Thoracic aorta (tissue), 2 donors: ENCODE measurements at places on chromosomes 7 and 10.

GRCh38 chr7:149624419-149625339 is 127.1 kb upstream of the ZNF746 start:
- DNase-seq, result peak; percentile 77

DNA sequence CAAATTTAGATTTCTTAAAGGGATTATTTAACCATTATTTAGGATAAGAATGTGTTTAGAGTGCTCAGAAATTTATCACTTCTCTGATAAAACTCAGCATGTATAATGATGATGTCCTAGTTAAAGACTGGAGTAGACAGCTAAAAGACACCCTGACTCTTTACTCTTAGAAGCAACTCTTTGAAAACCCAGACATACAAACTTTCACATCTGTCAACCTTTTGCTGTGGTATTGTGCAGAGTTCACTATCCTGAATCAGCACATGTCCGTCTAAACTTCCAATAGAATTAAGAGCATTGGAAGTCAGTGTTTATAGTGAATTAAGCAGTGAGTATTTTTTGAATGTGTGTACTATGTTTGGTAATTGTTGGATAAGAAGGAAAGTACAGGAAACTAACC is 24.9 kb downstream of the ZNRF2 start:
- no peak for DNase-seq

DNA sequence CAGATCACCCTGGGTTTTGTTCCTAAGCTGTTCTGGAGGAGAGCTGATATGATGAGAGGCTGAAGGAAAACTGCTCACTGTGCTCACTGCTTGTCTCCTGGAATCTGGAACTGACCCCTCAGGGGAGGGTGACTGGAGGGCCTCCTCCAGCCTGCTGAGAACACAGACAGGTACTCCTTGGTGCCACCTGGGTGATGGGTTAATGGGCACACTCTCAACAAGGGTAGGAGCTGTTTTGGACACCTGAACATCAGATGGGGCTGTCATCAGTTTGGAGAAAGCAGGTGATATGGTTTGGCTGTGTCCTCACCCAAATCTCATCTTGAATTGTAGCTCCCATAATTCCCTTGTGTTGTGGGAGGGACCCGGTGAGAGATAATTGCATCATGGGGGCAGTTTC is 58.1 kb upstream of the SORCS3 start:
- DNase-seq, result no peak

- no peak for DNase-seq
These were observed 237.7 kb downstream of the FANK1 start for GRCh38 chr10:126133906-126134656.

- no peak for DNase-seq
These were observed 92.6 kb upstream of the HECTD2 start for GRCh38 chr10:91317541-91317940.

DNA sequence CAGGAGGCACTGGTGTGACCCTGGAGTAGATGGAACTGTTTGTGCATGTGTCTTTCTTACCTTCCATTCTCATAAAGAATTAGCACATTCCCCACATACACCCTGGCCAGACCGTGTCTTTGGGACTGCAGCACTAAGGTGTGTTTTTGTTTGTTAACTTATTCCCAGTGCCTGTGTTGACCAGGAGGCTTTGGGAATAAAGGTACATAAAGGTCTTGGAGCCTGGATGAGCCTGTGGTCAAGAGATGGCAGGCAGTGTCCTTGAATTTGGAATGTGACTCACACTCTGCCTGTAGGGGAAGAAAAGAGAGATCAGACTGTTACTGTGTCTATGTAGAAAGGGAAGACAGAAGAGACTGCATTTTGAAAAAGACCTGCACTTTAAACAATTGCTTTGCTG is 137.6 kb downstream of the LYZL1 start:
- DNase-seq, result no peak

DNA sequence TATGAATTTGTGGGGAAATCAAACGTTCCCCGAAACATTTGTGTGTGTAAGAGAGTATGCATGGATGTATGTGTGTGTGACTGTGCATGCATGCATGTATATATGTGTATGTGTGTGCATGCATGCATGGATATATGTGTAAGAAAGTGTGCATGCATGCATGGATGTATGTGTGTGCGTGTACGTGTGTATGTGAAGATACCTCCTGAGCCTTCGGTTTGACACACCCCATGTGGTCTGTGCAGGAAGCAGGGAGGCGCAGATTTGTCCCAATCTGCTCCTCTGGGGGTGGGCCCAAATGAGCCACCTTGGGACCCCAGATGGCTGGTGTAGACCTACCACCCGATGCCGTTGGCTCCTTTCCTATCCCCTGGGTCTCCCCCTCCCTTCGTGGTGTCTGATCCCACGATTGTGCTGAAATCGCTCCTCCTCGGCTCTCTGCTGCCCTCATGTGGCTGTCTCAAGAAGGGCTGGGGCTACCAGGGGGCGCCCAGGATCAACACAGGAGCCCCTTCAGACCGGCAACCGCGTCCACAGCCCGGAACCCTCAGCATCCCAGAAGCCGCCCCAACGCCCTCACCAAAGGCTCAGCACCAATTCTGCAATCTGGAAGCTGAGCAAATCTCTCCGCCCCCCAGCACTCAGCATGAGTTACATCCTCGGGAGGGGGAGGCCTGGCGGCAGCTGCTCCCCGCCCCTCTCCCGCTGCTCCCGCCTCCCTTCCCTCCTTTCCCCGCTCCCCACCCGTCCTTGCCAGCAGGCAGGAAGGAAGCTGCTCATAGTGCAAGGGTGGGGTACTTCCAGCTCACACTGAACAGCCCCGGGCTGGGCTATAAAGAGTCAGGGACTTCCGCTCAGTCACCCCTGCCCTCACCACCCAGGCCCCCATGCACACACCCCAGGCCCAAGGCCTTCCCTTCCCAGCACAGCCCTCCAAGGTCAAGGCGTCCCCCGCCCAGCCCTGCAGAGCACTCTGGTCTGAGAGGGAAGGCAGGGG is 2.3 kb upstream of the NOS3 start:
- no peak for DNase-seq

GRCh38 chr7:919924-920341 is 34.5 kb downstream of the ADAP1 start:
- no peak for DNase-seq

DNA sequence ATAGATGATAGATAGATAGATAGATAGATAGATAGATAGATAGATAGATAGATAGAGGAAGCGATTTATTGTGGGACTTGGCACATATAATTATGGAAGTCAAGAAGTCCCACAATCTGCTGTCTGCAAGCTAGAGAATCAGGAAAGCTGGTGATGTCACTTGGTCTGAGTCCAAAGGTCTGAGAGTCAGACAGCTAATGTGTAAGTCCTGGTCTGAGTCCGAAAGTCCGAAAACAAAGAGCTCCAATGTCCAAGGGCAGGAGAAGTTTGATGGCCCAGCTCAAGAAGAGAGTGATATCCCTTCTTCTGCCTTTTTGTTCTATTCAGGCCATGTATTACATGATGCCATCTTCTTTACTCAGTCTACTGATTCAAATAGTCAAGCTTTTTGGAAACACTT is 53.8 kb upstream of the TCF7L2 start:
- DNase-seq, result no peak

GRCh38 chr7:145698526-145699262 is 417.9 kb upstream of the CNTNAP2 start:
- no peak for DNase-seq

GRCh38 chr10:5882961-5883360 is 6.7 kb downstream of the ANKRD16 start:
- no peak for DNase-seq

DNA sequence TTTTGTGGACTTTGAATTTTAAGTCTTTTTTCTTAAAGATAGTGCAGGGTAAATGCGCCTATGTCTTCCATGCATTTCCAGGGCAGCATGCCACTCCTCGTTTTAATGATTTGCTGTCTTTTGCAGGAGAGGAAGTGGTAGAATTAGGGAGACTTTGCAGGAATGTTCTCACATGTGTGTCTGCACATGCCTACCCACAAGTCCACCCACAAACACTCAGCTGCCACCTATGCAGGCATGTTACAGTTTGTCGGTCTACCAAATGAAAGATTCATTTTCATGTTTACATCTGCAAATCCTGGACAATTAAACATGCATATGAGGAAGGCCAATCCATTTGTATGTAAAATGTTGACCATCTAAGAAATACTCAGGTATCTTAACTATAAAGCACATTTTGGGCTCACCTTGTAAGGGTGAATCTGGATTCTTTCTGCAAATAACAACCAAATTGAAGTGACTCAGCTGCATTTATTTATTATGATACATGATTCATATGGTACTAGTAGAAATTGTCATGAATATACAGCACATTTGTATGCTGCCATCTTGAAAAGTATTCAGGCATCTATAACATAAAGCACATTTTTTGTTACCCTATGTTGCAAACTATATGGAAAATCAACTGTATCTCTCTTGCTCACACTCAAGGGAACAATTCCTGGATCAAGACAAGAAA is 4.7 kb upstream of the TEX36 start:
- DNase-seq, result no peak

GRCh38 chr10:30160271-30160982 is 101.0 kb upstream of the JCAD start:
- no peak for DNase-seq

DNA sequence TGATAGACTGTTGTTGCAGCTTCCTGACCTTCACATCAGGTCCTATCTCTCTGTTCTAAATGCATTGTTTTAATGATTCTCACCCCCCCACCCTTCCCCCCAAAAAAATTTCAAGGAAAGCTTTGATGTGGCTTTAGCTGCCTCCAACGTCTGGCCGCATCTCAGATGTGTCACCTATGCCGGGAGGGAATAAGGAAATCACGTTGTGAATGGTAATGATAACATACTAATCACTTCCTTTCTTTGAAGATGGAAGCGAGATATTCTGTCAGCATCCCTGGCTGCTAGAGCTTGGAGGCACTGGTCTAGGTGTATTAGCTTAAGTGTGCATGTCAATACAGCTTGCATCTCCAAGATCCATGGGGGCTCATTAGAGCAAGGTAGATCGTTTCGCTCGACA is 89.6 kb downstream of the VTI1A start:
- no peak for DNase-seq

DNA sequence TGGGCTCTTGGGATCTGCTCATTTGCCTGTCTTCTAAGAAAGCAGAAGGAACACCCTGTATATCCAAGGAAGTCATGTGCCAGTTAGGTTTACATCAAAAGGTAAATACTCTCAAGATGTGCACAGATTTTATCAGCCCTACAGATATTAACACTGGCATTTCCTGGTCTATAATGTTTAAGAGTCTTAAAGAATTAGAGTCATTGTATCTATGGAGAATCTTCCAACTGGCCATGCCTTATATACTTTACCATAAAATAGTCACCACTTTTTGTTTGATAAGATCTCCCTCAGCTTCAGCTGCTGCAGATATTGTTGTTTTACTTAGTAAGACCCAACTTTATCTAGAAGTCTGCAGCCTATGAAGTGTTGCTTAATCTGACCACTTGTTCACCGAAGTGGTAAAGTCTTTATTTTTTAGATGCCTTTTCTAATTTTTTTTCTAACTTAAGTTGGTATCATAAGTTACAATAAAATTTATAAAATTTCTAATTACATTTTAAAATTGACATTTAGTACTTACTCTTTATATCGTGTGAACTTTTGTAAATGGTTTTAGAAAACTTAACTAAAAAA is 58.5 kb downstream of the CPED1 start:
- no peak for DNase-seq

- DNase-seq, result no peak
These were observed 256.9 kb upstream of the TPK1 start for GRCh38 chr7:145092766-145093165.

DNA sequence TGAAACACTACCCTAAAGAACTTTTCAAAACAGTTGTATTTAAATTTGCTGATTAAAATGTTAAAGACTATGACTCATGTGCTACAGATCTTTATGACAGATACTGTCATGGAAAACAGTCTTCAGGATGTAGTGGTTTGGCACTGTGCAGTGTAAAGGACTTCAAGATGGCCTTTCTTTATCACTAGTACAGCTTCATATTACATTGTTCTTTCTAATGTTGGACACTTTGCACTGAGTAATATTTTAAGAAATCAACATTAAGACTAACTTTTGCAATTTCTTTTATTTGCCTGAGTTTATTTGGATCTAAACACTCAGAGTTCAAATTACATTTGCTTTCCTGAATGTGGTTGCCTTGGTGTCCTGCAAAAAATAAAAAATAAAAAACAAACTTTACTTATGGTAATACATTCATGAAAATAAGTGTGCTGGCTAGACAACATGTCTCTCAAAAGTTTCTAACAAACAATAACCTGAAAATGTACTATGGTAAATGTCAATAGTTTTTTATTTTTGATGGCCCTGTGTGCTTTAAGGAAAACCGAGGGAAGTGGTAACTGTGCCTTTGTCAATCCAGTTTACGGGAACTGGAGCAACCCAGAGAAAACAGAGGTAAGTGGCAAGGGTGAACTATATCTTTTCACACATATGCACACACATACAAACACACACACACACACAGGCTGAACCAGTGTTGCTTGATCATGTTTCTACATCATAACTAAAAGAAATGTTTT is 85.9 kb upstream of the PLXDC2 start:
- no peak for DNase-seq

DNA sequence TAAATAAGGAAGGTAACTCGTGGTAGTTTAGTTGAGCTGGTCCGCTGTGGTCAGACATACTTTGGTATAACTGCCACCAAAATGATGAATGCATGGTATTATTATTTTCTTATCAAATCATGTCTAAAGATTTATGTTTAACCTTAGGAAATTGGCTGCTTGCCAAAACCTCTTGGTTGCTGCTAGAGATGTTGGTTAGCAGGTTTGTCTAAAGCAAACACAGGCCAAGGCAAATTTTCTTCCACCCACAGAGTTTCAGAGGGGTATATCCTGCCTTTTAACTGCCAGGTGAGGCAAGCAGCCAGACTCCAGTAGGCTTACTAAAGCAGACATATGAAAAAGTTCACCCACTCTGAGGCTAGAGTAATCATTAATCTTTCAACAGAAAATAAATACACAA is 101.4 kb downstream of the SEMA3E start:
- DNase-seq, result no peak

DNA sequence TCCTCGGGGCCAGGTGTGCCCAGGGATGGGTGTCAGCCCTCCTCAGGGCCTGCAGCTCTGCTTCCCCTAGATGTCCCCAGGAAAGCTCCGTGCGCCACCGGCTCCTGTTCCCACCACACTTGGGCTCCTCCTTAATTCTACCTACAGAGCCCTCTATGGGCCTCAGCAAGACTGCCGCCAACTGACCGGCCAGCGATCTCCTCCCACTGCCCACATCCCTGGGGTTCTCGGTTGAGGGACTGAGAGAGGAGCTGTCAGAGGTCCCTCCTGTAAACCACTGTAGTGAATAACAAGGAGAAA is 5.3 kb upstream of the LDB3 start:
- DNase-seq, result no peak

DNA sequence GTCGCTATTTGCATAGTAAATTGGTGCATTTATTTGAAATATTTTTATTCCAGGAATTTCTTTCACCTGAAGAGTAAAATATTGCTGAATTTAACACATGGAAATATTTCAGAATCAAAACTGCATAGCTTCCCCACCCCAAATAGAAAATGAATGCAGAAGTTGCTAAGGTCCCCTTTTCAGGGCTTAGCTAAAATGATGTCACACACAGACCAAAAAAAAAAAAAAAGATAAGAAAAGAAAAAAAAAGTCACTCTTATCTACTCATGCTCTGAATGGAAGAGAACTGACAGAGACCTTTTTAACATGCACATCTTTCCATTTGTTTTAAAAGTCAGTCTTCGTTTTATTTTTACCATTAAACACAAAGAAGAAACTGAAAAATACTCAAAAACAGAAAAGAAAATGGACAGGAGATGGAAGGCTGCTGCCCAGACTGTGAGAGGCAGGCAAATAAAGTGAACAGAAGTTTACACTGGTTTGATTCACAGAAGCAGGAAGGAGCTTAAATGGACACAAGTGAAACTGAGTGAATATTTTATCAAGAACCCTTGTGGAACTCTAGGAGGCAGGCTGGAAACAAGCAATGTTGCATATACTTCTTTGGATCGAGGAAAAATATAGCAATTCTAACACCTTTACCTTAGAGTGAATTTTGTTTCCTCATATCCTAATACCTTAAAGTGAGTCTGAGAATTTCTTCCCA is 32.0 kb downstream of the PSMC2 start:
- DNase-seq, result no peak
